Glomerular endothelial cell (primary cell): ENCODE measurements at places on chromosomes 16 and 17. TPM values are rescaled to one million over a fixed set of nuclear protein-coding genes. Genes with fewer than 3 reads are reported as not detected.

DNA sequence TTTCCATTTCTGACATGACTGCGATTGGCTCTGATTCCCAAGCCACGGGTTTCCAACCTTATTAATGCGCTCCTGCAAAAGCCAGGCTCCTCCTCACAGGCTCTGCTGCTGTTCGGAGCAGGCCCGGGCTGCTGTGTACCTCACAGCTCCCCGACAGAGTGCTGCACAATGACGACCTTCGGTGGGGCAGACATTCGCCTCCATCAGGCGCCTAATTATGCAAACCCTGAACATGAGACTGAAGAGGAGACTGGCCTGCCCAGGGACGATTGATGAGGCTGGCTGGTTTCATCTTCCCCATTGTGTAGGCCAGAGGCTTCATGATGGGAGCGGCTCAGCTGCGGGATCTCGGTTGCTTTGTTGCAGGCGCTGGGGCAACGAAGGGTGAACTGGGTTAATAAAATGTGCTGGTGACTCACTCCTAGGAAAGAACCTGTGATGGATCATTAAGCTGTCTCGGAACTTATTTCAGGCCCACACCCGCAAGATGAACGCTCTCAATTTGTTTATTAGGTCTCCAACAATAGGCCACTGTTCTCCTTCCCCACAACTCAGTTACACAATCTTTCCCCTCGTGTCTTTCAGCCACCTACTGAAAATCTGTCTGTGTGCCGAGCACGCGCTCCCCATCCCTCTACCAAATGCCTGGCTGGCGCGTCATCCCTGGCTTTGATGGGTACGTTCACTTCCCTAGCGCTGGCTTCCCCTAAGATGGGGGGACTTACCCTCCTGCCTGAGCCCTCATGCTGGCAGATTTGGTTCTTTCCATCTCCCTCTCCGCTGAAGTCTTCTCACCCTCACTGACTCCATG, 27.2 kb upstream of the TOB1 start:
- DNase-seq: no peak

Gene DRC3
- total RNA-seq: 0.34 and 0.47 TPM in 2 replicates

Gene GAST
- total RNA-seq: not detected in 2 replicates

Gene RUNDC3A
- 0.58 and 0.82 TPM in 2 replicates for total RNA-seq

DNA sequence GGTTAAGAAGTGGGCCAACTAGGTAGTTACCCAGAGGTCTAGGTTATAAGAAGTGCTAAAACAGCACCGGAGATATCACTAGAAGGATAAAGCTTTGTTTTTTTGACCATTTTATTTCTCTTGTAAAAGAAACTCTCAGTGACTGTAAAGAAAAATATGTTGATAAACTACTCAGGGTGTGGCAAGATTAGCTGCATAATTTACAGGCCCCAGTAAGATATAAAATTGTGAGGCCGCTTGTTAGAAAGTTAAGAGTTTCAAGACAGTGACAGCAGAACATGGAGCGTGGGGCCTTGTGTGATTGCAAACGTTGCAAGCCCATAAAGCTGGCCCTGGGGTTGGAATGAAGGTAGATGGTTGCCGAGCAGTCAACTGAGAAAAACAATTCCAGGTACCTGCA, 263.7 kb upstream of the EEF2KMT start:
- no peak for DNase-seq

DNA sequence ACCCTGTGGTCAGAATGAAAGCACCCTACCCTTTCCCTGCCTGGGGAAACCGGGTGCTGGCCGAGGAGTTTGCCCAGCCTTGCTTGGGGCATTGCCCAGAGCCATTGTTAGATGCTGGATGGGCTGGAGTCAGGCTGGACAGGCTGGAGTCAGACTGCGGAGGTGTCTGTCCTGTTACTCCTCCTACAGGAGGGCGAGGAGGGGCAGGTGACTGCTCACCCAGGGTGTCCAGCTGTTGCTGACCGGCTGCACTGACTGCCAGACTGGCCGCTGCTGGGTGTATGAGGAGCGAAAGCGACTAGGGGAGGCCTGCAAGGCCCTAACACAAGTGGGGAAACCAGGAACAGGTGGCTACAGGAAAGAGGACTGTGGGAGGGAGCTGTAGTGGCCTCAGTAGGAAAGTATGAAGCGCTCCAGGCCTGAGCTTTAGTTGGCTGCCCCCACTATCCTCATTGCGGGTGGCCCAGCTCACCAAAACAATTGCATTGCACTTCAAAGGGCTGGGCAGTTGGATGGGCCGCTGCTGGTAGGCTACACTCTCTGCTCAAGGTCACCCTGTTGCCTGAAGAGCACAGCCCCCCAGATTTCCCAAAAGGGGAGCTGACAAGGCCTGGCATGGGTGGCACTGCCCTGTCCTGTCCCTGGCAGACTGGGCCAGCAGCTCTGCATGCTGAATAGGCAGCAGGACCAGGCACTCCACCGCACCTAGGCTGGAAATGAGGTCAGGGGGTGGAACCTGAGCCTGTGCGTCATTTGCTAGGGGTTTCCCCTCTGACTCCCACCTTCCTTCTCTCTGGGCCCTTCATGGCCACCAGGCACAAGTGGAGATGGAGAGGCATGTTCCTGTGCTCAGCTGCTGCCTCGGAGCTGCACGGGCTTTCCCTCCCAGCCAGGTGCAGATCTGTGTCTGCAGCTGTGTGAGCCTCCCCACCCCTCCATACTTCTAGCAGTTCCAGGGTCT, 18.4 kb downstream of the LDHD start:
- DNase-seq: no peak

DNA sequence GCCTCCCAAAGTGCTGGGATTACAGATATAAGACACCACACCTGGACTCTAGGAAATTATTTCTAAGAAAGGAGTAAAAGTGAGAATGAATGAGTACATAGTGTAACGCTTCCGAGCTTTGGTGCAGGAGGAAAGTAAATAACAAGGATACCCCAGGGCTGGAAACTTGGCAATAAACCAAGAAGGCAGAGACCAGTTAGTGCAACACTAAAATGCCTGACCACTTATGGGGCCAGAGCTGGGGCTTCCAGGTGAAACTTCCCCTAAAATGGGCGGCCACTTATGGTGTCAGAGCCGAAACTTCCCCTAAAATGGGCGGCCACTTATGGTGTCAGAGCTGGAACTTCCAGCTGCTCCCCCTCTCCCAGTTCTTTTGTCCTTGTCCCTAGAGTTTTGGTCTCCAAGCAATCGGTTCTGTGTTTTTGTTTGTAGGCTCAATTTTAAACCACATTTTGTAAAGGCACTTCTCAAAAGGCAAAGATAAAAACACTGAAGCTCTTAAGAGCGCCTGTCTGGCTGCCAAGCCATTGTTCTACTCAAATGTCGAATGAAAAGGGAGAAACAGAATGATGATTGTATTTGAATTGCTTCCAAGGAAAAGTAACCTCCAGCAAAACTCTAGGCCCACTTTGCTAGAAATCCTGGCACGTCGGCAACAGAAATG, 63.9 kb downstream of the NXN start:
- no peak for DNase-seq
